ENCODE measurements at places on chromosomes 16 and 17. TPM values are rescaled to one million over a fixed set of nuclear protein-coding genes. Genes with fewer than 3 reads are reported as not detected.

GRCh38 chr17:55897301-55897700 lies 146.4 kb downstream of the PCTP start:
- DNase-seq, result no peak
- H3K4me1 ChIP-seq, result no peaks in the 10 kb centered on the region
- no peaks in the 10 kb centered on the region for H3K27me3 ChIP-seq
- no peak overlapping the region for H3K27ac ChIP-seq

UTP4 gene
- total RNA-seq, result 45.5 TPM

CMTM2 gene
- total RNA-seq, result 5.4 TPM

DNA sequence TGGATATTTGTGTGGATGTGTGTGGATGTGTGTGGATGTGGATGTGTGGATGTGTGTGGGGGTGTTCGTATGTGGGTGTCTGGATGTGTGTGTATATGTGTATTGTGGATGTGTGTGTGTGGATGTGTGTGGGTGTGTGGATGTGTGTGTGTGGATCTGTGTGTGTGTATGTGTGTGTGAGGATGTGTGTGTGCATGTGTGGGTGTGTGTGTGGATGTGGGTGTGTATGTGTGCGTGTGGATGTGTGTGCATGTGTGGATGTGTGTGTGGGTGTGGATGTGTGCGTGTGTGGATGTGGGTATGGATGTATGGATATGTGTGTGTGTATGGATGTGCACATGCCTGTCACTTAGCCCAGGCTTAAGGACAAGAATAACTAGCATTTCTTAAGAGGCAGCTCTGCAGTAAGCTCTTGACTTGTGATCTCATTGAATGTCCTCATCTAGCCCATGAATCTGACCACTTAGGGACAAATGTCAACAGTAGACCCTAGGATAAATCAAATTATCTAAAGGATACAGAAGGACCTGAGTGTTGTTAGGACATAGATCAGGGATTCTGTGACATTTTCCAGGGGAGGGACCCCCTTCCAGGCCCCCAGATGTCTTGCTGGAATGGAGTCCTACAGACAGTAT lies 83.5 kb downstream of the BMERB1 start:
- peak overlapping the region; percentile 4 for H3K27ac ChIP-seq
- H3K36me3 ChIP-seq, result no peaks in the 10 kb centered on the region
- no peak for DNase-seq

DNA sequence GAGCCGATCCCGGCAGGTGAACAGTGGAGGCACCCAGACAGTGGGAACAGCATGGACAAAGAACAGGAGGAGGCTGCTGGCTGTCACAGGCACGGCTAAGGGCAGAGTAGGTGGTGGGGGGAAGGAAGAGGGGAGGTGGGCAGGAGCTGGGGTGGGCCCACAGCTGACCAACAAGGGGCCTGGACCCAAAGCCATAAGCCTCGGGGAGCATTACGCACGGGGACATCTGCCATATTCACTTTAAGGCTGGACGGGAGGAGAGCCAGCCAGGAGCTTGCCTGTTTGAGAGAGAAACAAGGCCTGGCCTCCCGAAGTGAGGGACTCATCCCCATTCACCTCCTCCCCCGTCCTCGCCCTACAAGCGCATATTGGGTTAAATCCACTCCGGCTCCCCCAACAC lies 19.6 kb upstream of the HAP1 start:
- no peak overlapping the region for H3K27ac ChIP-seq
- H3K36me3 ChIP-seq, result no peaks in the 10 kb centered on the region
- no peak for DNase-seq
- H3K4me3 ChIP-seq, result no peak overlapping the region

DNA sequence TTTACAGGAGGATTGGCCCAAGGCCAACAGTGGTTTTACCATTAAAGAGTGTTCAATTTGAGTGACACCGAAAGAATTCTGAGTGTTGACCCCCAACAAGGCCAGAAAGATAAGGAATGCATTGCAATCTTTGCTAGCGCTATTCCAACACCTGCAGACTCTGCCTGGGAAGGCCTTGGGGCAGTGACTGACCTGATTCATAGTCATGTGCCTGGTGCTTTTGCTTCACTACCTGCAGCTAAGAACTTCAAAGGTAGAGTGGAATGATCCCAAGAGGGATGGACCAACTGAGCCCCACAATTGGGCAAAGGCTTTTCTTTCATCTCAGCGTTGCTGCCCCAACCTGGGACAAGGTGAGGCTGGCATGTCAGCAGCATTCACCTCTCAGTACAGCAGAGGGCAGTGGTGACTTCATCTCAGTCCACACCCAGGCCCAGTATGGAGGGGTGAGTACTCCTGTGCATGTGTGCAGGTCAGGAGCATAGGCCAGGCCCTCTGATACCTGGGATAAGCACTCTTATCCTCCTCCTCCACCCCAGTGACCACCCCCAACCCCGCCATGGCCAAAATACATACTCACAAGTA lies 149.6 kb upstream of the GNAO1 start:
- no peak overlapping the region for H3K4me3 ChIP-seq
- H3K27me3 ChIP-seq, result no peaks in the 10 kb centered on the region
- no peaks in the 10 kb centered on the region for H3K4me1 ChIP-seq
- no peaks in the 10 kb centered on the region for H3K36me3 ChIP-seq

TBC1D3E gene
- total RNA-seq, result not detected

- no peaks in the 10 kb centered on the region for H3K4me1 ChIP-seq
- no peak for DNase-seq
- no peak overlapping the region for H3K4me3 ChIP-seq
- no peak overlapping the region for H3K27ac ChIP-seq
- no peaks in the 10 kb centered on the region for H3K27me3 ChIP-seq
Observed at GRCh38 chr16:23254338-23254737, 47.8 kb upstream of the SCNN1B start.

- H3K4me3 ChIP-seq, result no peak overlapping the region
- H3K27ac ChIP-seq, result no peak overlapping the region
- DNase-seq, result no peak
- H3K4me1 ChIP-seq, result peaks cover 58% of the 10 kb centered on the region
- H3K27me3 ChIP-seq, result no peaks in the 10 kb centered on the region
Observed at GRCh38 chr16:70700101-70701020, 14.5 kb upstream of the MTSS2 start.

DNA sequence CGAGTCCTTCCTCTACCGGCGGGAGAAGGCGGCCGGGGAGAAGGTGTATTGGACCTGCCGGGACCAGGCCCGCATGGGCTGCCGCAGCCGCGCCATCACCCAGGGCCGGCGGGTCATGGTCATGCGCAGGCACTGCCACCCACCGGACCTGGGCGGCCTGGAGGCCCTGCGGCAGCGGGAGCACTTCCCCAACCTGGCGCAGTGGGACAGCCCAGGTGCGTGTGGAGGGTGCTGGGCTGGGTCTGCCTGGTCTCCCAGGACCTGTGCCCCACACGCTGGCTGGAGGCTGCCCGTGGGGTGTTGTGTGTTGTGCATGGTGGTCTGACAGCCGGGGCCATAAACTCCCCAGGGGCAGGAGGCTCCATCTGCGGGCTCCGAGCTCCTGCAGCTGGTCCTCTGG lies 25.4 kb downstream of the FLYWCH1 start:
- no peak overlapping the region for H3K4me3 ChIP-seq
- H3K27ac ChIP-seq, result no peak overlapping the region
- H3K4me1 ChIP-seq, result no peaks in the 10 kb centered on the region
- H3K27me3 ChIP-seq, result no peaks in the 10 kb centered on the region
- no peak for DNase-seq
- H3K36me3 ChIP-seq, result no peaks in the 10 kb centered on the region

DNA sequence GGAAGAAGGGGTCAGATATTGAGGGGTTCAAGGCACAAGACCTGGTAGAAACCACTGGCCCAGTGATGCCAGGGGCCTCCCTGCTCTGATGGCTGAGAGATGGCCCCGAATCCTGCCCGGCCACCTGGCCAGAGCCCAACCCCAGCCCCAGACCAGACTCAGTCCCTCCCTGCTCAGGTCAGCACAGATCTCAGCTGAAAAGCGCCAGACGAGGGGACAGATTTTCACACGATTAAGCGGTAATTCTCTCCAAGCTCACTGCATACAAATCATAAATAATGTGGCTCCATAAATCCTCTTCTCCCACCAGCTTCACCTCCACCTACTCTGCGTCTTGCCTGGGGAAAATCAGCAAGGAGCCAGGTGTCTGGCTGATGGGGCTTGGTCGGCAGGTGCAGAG lies 57.1 kb downstream of the ENGASE start:
- no peak overlapping the region for H3K27ac ChIP-seq
- no peaks in the 10 kb centered on the region for H3K36me3 ChIP-seq
- no peak for DNase-seq
- H3K4me1 ChIP-seq, result no peaks in the 10 kb centered on the region
- H3K4me3 ChIP-seq, result no peak overlapping the region

SPNS2 gene
- 52.4 TPM for total RNA-seq

DNA sequence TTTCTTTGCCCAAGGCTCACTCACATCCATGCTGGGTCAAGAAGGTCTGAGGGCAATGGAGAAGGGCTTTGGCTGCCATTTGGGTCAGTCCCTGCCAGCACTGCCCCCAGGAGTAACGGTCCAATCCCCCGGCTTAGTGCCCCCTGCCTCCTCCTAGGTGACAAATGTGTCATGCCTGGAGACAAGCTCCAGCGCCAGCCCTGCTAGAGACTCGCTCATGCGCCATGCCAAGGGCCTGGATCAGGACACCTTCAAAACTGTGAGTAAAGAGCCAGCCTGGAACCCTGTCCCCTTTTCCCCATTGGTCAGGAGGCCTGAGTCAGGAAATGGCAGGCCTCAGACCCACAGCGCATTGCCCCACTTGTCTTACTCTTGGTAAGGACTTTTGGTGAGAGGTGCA lies 3.3 kb downstream of the CHCT1 start:
- peaks cover 13% of the 10 kb centered on the region for H3K4me1 ChIP-seq
- no peak overlapping the region for H3K4me3 ChIP-seq
- no peak for DNase-seq
- H3K36me3 ChIP-seq, result no peaks in the 10 kb centered on the region
- no peaks in the 10 kb centered on the region for H3K27me3 ChIP-seq

DNA sequence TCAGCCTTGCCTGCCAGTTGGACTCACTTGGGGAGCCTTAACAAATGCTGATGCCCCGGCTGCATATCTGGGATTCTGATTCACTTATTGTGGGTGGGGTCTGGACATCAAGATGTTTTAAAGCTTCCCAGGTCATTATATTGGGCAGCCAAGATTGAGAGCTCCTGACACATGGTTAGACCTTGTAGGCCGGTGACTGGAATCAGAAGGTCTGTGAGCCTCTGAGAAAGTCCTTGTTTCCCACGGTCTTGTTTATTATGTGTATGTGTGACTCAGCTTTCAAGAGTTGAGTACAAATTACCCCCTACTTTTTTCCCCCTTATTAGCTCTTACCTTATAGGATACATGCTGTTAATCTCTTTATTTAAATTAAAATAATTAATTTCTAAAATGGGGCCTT lies 103.5 kb downstream of the ABCC1 start:
- H3K4me3 ChIP-seq, result no peak overlapping the region
- H3K27me3 ChIP-seq, result no peaks in the 10 kb centered on the region
- peaks cover 96% of the 10 kb centered on the region for H3K36me3 ChIP-seq

DNA sequence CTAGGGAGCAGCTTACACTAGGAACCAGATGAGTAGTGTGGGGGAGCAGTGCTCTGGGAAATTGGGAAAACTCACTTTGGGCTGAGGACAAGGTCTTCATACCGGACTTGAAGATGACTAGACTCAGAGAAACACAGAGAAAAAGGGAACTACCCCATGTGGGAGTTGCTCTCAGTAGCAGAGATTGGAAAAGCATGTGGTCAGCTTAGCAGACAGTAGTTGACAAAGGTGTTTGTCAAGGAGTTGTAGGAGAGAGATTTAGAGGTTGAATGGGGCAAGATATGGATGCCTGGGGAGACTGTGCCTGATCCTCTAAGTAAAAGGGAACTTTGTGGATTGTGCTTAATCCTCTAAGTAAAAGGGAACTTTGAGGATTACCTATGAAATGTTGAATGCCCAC lies 194.5 kb upstream of the COX10 start:
- H3K27me3 ChIP-seq, result no peaks in the 10 kb centered on the region
- H3K27ac ChIP-seq, result no peak overlapping the region
- no peaks in the 10 kb centered on the region for H3K4me1 ChIP-seq
- DNase-seq, result no peak
- no peaks in the 10 kb centered on the region for H3K36me3 ChIP-seq

FSCN2 gene
- 3.4 TPM for total RNA-seq

DNA sequence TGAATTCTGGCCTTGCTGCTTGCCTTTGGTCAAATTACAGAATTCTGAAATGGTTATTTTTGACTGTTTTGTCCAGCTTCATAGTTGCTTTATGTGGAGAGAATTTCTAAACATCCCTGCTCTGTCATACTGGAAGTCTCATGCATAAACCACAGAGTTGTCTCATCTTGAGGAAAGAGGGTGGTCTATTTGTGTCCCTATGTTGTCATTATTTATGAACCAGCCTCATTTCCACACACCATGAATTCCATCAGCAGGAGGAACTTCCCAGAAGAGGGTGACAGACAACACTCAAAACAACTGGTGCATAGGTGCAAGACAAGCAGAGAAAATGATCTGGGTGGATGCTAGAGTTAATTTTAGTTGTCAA lies 525.8 kb upstream of the GOT2 start:
- no peaks in the 10 kb centered on the region for H3K27me3 ChIP-seq
- H3K4me1 ChIP-seq, result no peaks in the 10 kb centered on the region
- no peak for DNase-seq
- no peak overlapping the region for H3K27ac ChIP-seq
- no peaks in the 10 kb centered on the region for H3K36me3 ChIP-seq
- no peak overlapping the region for H3K4me3 ChIP-seq

DNA sequence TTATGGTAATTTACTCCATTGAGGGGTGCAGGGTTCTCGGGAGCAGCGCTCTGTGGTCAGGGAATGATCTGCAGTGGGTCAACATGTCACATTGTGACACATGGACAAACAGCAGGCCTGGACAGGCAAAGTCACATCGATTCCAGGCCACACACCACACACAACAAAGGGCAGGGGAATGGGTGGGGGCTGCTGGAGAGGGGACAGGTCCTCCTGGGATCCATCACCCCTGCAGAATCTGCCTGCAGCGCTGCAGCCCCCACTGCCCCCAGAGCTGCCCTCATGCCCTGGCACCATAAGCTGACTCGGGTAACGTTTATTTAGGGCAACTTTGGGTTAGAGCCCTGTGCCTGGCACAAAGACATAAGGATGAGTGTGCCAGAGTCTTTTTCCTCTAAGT lies 9.1 kb downstream of the PEMT start:
- DNase-seq, result no peak
- H3K27me3 ChIP-seq, result no peaks in the 10 kb centered on the region
- H3K36me3 ChIP-seq, result no peaks in the 10 kb centered on the region
- H3K27ac ChIP-seq, result no peak overlapping the region
- no peak overlapping the region for H3K4me3 ChIP-seq
- no peaks in the 10 kb centered on the region for H3K4me1 ChIP-seq
